ENCODE measurements at places on chromosomes 2 and 18.
A peak's percentile ranks its signal among the peaks of the same experiment; 100 is the strongest.

- DNase-seq: no peak
These were observed 80.5 kb upstream of the FRZB start for GRCh38 chr2:182946958-182947369.

- no peak for DNase-seq
These were observed at the start of gene DAW1 for GRCh38 chr2:227871375-227871791. Gene DAW1 (plus strand): TSS chr2:227871631. CDS start chr2:227871690, 59 bp downstream.

DNA sequence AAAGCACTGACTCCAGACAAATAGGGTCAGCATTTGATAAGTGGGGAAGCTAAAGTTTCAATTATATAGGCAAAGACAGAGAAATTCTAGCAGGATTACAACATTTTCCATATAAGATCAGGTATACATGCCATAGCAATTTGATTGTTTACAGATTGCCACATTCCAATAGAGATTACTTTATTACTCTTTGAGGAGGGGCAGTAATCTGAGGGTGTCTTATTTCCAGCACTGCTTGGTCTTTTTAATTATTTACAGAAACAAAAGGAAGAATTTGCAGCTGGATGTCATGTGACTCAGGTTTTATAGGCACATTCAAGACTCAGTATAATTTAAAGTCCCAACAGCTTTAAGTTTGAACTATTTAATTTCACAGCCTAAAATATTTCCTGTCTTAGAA, 42.5 kb upstream of the GPR39 start:
- DNase-seq: no peak

DNA sequence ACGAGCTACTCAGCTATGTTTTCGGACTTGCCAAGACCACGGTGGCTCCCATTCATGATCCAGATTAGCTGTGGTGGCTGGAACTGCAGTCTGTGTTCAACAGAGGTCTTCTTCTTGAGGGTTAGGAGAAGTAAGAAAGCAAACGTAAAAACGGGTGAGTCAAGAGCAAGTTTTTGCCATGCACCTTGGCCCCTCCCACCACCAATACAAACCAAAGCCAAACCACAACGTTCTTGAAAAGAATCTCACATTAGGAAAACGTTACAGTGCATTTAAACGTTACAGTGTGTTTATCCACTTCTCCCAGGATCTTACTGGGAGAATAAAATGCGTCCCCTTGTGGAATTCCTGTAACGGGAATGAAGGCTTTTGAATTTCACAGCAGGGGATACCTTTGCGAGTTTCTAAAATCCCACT, 725 bp downstream of the FBXO48 start:
- peak; percentile 34 for DNase-seq

DNA sequence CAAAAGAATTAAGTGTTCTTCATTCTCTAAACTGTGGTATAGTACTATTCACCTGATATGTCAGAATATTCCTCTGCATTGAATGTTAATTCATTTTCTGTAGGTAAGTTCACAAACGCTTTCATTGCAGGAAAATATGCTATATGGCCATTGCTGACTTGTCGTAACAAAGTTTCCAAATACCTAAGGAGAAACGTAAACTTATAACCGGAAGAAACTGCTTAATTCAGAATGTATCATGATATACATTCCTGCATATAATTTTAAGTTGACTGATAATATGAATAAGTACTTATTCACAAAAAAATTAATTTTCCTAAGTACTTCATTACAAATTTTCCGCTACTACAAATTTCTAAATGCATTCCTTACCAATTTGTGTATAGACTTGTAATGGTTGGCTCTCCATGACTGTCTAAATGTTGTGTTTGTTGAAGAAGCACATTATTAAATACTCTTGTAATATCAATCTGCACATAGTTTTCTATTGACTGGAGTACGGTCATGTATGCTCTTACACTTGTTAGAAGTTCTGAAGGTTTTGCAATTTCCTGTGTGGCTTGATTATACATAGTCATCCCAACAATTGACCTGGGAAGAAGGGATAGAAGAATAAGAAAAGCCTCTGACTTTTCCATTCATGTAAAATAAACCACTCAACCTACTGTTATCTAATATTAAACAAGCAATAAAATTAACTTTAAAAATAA, 85.4 kb downstream of the NCKAP1 start:
- DNase-seq: peak; percentile 8

DNA sequence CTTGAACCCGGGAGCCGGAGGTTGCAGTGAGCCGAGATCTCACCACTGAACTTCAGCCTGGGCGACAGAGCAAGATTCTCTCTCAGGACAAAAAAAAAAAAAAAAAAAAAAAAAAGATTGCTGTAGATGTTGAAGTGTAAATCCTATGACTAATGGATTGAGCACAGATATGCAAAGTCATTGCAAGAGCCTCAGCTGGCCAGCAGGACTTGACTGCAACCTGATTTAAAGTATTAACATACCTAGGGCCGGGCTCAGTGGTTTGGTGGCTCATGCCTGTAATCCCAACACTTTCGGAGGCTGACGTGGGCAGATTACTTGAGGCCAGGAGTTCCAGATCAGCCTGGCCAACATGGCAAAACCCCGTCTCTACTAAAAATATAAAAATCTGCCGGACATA, 103.4 kb upstream of the MSH2 start:
- DNase-seq: peak; percentile 92

DNA sequence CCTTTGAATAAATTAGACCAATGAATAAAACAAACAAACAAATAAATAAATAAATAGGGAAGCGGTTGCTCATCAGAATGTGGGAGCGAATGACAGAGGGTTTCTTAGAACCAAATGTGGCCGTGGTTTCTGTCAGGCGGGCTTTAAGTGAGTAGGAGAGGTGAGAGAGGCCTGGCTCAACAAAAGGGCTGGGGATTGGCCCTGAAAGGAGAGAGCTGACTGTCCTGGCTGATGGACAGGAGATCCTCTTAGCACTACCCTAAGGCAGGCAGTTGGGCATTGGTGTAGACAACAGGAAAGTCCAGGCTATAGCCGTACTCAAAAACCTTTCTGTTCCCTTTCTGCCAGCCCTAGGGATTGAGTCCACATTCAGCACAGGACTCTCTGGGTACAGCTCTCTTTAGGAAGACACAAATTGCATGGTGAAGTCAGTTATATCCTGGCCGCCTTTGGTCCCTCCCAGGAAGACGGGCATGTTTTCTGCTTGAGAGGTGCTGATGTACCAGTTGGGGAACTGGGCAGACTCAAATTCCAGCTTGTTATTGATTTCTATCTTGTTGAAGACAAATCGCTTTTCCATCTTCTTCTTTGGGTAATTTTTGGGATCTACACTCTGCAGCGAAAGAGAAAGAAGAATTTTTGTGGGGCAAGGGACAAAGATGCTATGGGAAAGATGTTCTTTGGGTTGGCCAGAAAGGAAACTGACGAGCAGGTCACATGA, 6.5 kb downstream of the IL1B start:
- no peak for DNase-seq

DNA sequence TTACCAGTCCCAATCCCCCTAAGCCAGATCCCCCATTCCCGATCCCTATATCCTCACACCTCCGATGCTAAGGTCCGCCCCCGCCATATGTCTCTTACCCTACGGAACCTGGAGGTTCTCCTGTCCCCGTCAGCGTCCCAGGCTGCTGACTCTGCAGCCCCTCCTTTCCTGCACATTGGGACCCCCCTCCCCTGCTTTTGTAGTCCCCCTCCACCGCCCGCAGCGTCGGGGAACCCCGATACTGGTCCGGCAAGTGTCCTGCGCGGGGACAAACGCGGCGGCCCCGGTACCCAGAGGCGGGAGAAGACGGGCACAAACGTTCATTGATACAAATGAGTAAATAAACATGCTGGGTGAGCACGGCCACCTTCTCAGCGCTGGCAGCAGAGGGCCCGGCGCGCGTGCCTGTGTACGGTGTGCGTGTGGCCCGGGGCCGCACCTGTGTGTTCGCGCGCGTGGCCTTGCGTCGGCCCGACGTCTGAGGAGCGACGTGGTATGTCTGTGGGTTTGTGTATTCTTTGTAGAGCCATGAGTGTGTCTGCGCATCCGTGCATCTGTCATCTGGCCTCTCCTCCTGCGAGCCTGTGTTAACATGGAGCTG, 2.0 kb upstream of the CYP26B1 start:
- no peak for DNase-seq

DNA sequence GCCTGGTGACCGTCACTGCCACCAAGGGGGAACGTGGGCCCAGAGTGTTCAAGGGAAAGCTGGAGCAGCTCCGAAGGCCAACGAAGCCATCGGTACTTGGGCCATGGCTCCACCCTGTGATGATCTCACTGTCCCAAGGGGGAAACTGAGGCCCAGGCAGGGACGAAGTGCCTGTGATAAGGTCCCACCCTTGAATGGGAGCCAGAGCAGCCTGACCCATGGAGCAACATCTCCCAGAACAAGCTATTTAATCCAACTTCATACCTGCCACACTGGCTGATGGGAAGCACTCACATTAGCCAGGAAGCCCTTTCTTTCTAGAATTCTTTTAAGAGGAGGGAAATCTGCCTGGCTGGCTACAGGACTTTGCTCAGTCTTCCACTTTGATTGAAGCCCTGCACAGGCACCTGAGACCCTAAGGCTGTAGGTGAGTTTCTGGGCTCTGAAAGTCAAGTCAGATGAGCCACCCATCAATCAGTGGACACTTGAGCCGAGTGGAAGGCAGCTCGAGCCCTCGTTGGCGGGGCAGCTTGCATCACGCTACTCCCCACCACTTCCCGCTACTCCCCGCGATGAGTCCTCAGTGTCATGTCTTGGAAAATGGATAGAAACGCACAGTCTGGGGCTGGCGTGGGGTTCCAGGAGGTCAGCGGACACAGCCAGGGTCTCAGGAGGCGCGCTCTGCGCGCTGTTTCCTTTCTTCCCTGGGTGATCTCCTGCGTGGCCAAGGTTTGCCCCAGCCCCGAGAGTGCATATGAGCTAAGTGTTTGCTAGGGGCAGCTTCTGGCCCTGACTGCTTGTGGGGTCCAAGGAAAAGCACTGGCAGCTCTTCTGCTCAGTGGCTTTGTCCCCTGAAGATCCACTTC, 2.5 kb upstream of the HS6ST1 start:
- DNase-seq: no peak

- DNase-seq: no peak
These were observed 157.9 kb downstream of the DYSF start for GRCh38 chr2:71611247-71611646.

DNA sequence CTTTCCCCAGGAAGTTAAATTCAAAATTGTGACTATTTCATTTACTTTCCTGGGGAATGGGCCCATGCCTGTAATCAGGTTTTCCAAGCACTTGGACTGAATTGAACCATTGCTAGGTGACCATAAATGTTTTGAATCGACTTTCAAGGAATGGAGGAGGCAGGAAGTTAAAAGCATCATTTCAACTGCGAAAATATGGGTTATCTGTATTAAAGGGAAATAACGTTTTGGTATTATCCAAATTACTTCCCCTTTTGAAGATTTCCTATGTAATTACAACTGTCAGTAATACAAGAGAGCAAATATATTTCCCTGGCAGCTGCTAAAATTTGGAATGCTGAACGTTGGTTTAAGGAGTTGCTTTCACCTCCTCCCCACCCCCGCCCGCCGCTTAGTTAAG, 19.0 kb downstream of the PNO1 start:
- no peak for DNase-seq

DNA sequence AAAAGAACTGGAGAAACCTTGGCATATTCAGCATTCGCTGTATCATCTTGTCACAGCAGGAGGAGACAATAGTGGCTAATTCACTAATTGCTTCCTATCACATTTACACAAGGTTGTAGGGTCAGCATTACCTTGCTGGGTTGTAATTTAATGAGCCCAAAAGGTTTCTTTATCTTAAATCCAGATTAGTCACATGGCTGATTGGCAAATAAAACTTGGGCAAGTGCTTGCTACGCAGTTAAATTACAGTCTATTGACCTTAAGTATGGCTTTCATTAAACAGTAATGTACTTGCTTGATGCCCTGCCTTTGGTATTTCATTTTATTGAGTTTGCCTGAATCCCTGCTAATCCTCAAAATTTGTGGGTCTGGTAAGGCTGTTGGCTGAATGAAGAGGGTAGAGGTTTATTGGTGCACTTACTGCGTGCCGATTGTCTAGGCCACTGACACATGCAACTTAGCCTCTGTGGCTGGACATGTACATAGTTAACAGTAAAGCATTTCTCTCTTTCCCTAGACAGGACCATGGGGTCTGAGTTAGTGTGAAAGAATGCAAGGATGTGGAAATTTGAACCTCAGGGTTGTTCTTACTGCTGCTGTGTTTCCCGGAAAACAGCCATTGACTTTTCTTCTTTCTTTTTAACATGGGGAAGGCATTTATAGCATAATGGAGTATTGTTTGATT, 34.3 kb downstream of the FMNL2 start:
- peak; percentile 93 for DNase-seq

- peak; percentile 80 for DNase-seq
These were observed 272.6 kb upstream of the UBE2E3 start for GRCh38 chr2:180707884-180708205.

DNA sequence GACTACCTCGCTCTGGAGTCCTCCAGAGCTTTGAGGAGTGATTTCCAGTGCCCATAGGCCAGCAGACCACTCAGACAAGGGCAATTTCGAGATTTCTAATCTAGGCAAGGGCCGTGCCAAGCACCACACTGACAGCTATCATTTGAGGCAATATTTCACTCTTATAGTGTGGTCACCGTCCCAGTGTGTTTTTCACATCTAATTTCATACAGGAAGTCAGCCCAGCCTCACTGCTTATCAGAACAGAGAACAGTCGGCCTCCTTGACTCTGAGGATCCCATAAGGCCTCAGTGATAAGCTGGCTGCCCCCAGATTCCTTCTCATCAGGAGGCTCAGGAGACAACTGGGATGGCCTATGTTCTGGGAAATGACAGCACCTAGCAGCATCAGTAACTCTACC, 581 bp downstream of the CAPN14 start:
- DNase-seq: no peak

DNA sequence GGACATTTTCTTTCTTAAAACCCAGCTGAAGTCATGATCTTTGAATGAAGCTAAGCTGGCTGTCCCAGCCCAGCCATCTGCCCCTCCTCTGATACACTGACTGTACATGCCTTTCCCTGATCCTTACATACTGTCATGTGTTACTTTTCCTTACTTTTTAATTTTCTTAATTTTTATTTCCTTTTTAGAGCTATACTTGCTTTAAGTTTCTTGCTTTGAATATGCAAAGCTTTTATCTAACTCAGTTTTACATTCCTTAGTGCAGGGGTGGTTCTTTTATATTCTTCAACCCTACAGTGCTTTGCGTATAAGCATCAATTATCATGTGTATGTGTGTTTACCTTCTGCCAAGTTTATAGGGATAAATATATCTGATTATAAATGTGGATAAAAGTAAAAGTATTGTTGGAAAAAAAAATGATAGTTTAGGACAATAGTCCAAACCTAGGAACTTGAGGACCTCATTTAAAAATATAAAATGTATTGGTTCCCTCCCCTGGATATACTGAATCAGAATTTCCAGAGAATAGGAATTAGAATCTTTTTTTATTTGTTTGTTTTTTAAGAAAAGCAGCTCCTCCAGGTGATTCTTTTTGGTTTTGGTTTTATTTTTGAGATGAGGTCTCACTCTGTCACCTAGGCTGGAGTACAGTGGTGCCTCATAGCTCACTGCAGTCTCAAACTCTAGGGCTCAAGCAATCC, 17.8 kb downstream of the DDX1 start:
- no peak for DNase-seq

GRCh38 chr18:73414069-73414468, 546.3 kb upstream of the NETO1 start:
- no peak for DNase-seq
